ENCODE measurements at places on chromosomes 4 and X.

GRCh38 chr4:103673983-103674382, 45.8 kb downstream of the TACR3 start:
- no peak for DNase-seq

DNA sequence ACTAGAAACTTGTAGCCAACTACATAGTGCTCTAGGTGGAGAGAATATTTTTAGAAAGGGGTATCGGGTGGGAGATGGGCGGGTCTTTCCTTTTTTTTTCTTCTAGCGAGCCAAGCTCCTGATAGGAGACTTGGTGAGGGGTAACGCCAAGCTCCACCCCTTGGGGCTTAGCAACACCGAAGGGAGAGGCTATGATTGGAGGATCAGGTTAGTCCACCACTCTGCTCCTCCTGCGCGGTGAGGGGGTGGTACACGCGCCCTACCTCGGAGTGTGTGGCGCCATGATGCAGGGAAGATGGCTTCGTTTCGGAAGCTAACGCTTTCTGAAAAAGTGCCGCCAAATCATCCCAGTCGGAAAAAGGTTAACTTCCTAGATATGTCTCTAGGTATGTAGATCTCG, at the start of gene LUZP4:
TSS of gene LUZP4 (plus strand) at position 251 of the 400 bp plus-strand sequence. CDS start at position 296, 45 bp downstream.
- no peak for DNase-seq

GRCh38 chr4:590313-590841, 14.3 kb upstream of the TMEM271 start:
- no peak for DNase-seq

- no peak for DNase-seq
These were observed 62.2 kb downstream of the TIGD2 start for GRCh38 chr4:89173336-89174090.

- DNase-seq: no peak
These were observed 348.5 kb downstream of the OPHN1 start for GRCh38 chrX:68084765-68085164.

DNA sequence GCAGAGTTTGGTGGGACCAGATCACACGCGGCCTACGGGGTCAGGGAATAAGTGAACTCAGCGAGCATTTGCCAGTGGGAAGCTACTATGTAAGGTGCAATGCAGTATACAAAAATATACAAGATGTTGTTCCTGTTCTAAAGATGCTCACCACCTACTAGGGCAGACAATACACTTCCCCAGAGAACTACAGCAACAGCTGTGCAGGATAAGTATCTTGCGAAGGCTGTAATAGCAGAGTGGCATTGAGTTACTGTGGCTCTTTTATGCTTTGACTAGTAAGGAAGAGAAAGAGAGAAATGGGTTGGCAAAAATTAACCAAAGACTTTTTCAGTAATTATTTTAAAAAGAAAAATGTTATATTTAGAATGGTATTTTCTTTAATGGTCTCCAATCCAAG, 61.2 kb downstream of the CDS1 start:
- DNase-seq: no peak

GRCh38 chrX:14489437-14489836, 39.9 kb upstream of the GLRA2 start:
- DNase-seq: no peak

DNA sequence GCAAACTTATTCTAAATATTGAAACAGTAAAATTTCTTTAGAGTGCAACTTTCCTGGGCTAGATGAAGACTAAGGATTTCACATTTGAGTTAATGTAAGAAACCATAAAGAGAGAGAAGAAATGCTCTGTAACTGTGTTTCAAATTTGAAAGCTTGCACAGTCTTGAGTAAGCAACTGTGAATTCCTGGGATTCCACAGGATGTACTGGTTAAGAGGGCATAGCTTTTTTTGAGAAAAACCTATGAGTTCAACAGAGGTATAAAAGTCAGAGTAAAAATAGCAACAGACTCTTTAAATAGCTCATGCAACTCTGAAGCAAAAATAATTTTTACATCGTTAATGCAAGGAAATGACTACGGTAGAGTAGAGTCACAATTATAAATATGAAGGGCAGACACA, 25.5 kb downstream of the ZNF330 start:
- DNase-seq: no peak

DNA sequence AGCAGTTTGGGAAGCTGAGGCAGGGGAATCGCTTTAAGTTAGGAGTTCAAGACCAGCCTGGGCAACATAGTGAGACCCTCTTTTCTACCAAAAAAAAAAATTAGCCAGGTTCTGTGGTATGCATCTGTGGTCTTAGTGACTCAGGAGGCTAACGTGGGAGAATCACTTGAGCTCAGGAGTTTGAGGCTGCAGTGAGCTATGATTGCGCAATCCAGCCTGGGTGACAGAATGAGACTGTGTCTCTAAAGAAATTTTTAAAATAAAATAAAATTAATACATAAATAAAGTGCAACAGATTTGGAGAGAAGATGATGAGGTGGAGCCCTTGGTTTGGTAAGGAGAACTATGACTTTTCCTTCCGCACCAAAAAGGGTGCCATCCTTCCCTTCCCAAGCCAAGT, 436.9 kb downstream of the NLGN4X start:
- DNase-seq: no peak

GRCh38 chr4:1039493-1040343, 28.3 kb downstream of the FGFRL1 start:
- no peak for DNase-seq

- no peak for DNase-seq
These were observed 31.6 kb upstream of the NAP1L5 start for GRCh38 chr4:88729146-88729760.
